ENCODE measurements at places on chromosomes 3 and 15. TPM values are rescaled to one million over a fixed set of nuclear protein-coding genes. Genes with fewer than 3 reads are reported as not detected.
A peak's percentile ranks its signal among the peaks of the same experiment; 100 is the strongest.

MINAR1 gene
- total RNA-seq: 3.9 TPM

MAP6D1 gene
- 5.8 TPM for total RNA-seq

FYTTD1 gene
- total RNA-seq: 150 TPM

PRKCD gene
- 1.7 TPM for total RNA-seq

FBXO40 gene
- total RNA-seq: 2.2 TPM

NME9 gene
- total RNA-seq: 0.48 TPM

CXCR6 gene
- 2.2 TPM for total RNA-seq

CHL1 gene
- 18.1 TPM for total RNA-seq

MCTP2 gene
- 122 TPM for total RNA-seq

DNA sequence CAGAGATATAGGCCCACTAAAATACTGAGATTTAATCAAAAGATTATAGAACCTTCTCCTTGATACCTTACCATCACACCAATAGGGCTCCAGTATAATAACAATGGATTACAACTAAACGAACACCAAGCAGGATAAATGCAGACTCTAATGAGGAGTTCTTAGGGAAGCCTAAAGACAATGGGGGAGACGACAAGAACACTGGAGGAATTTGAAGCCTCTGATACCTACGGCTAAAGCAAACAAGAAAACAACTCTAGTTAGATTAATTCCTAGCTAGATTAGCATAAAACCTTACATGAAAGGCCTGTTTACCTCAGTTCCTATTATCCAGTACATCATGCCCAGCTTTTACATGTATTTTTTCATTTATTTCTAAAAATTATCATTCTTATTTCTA lies 35.1 kb downstream of the NGLY1 start:
- DNase-seq: no peak

GRCh38 chr15:73924171-73924921 lies 1.9 kb upstream of the LOXL1 start:
- DNase-seq: peak; percentile 90

DNA sequence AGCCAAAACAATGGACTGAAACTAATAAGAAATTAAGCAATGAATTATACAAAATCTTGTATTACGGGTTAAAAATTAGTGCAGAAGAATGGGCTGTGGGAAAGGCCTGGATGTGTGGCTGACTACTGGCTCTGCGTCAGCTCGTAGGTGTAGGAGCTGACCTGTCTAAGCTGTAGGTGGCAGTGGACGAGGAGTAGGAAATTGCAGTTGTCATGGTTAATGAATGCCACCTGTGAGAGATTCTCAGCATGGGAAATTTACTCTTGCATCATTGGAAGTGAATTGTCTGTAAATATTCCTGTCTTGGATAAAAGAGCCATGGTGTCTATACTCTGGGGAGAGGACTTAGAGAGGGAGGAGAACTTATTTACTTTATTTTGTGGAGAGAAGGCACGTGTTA lies 23.4 kb downstream of the CHRNA7 start:
- no peak for DNase-seq

GRCh38 chr15:69482686-69483256 lies 30.2 kb downstream of the RPLP1 start:
- DNase-seq: no peak

GRCh38 chr3:146271180-146271579 lies 20.3 kb upstream of the PLSCR4 start:
- DNase-seq: no peak

- peak; percentile 61 for DNase-seq
These were observed 10.3 kb downstream of the CHP1 start for GRCh38 chr15:41241221-41241964.

- DNase-seq: no peak
These were observed 21.9 kb downstream of the C3orf62 start for GRCh38 chr3:49255112-49255511.

GRCh38 chr15:62453981-62454380 lies 288.9 kb upstream of the C2CD4B start:
- no peak for DNase-seq

- no peak for DNase-seq
These were observed 73.4 kb downstream of the SLCO3A1 start for GRCh38 chr15:91926908-91927270.

DNA sequence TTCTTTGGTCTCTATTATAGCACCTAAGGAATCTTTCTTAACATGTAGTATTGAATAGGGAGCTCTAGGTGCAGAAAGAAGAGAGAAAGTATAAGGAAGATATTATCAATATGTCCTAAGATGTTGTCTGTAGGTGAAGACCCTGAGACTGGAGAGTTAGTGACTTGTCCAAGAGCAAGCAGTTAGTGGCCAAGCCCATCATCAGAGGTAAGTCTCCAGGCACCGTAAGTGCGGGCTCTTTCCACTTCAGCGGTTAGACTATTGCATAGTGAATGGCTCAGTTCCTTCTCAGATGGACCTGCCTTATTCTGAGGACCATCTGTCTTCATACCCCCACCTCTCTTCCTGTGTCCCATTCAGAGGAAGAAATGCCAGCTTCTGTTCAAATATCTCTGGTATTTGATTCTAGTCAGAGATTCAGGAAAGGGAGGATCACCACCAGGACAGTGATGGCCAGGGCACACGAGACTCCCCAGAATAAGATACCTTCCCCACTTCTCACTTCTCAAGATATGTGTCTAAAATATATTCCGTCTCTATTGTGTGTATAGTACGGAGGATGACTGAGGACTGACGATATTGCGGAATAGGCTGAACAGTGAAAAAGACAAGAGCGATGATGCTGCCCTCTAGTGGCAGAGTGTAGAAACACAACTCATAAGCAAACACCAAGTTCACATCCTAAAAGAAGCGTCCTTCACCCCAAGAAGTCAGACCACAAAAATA lies 19.1 kb upstream of the ADGRG7 start:
- DNase-seq: peak; percentile 88

GRCh38 chr3:98962951-98963350 lies 61.5 kb upstream of the DCBLD2 start:
- DNase-seq: no peak

- DNase-seq: no peak
These were observed 1.1 kb downstream of the CASR start for GRCh38 chr3:122184591-122184929.

DNA sequence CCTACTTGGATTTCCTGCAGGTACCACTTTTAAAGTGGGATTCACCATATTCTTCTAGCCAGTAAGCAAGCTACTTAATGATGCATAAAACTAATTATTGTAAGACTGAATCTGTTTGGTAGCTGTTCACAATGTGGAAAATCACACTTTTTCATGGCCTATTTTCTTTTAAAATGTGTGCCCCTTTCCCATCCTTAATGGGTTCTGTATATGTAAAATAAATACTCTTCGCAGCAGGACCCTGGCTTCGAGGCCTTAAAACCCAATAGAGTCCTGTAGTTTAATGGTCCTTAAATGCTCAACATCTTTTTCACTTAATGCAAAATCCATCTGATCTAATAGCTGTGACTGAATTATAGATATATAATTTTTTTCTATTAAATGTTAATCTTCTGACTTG lies 111.0 kb downstream of the UACA start:
- no peak for DNase-seq

GRCh38 chr15:52379395-52380106 lies 83.9 kb upstream of the MYO5C start:
- DNase-seq: no peak

GRCh38 chr3:182737825-182738224 lies 55.5 kb upstream of the ATP11B start:
- no peak for DNase-seq

DNA sequence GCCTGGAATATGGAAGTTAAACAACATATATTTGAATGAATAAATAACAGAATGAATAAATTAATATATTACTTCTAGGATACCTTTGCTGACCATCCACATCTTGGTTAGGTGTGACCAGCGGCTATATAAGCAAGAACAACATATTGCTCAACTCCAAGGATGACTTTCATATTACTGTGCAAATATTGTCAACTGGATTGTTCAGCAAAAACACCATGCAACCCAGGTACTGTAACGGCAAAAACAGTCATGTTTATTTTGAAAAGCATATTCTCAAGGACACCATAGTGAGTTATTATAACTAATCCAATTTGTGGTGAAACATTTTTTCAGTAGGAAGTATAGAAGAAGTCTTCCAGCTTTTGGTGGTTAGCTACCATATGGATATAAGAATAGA lies 907.9 kb downstream of the IGSF11 start:
- no peak for DNase-seq

DNA sequence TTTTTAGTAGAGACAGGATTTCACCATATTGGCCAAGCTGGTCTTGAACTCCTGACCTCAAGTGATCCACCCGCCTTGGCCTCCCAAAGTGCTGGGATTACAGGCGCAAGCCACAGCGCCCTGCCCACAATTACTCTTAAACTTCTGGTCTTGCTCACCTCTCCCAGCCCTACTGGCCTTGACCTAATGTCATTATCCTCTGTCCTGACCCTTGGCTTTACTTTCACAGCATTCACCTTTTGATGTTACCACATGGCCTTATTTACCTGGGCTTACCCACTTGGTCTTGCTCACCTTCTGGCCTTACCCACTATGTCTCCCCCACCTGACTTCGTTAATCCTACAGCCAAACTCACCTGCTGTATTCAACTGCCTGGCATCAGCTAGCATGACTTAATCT lies 105.9 kb downstream of the IL12A start:
- no peak for DNase-seq

DNA sequence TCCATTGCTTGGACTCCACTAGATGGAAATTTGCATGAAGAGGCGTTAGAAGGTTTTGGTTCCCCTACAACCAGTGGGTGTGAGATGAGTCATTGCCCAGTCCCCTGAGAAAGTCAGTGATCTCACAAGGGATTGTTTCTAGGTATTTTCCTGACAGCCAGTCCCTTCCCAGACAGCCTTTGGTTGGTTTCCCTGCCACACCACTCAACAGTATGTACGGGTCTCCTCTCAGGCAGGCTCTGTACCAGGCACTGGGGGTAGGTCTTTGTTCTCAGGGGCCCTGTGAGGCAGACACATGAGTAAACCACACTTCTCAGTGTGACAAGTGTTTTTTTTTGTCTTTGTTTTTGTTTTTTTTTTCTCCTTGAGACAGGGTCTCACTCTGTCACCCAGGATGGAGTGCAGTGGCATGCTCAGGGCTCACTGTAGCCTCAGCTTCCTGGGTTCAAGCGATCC lies 4.0 kb downstream of the LAMP3 start:
- DNase-seq: no peak

DNA sequence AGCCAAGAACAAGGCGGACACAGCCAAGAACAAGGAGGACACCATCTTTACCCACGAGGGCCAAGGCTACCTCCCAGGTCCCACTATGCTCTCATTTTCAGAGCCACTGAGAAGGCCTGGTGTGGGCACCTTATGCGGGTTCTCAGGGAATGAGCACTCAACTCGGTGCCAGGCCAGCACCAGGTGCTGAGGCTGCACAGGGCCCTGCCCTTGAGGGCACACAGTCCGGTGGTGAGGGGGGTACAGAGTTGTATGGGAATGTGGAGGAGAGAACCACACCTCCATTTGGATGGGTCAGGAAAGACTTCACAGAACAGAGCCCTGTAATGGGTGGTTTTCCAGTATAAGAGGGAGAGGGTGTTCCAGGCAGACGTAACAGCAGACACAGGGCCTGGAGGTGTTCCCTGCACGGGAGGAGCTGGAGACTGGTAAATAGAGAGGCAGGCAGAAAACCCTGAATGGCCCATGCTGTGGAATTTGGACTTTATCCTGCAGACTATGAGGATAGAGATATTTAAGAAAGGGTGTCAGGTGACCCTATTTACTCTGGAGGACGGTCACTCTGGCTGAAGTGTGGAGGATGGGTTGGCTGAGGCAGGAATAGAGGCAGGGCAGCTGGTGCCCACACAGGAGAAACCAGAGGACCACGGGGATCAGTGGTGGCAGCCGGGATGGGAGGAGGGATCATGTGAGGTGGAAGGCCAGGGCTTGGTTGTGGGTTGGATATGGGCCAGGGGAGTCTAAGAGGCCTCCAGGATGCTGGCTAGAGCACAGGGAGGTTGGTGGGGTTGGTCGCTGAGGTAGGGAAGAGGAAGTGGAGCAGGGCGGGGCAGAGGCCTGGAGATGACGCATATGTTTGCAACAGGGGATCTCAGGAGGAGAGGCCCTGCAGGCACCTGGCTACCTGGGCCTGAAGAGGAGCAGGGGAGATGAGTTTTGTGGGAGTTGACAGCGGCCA lies 34.6 kb downstream of the CRABP1 start:
- no peak for DNase-seq

DNA sequence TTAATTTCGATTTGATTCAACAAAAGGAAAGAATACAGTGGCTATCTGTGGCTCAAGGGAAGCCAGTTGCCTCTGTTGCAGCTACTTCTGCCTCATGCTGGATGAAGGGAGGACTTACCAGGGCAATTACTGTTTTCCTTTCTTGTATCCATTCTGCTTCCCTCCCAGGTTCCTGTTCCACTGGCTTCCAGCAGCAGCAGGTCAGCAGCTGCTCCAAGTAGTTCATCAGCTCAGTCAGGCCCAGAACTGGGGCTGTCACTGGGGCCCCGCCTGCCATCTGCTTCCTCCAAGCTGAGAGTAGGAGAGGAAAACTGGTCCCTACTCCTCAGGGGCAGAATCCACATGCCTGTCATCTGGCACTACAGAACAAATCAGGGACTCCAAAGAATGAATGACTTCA lies 48.6 kb upstream of the ULK4 start:
- no peak for DNase-seq

All from umbilical cord (tissue), 2 donors.